ENCODE measurements at places on chromosomes 7 and 10. TPM values are rescaled to one million over a fixed set of nuclear protein-coding genes. Genes with fewer than 3 reads are reported as not detected.

GRCh38 chr7:25893436-25893835, 258.6 kb upstream of the NFE2L3 start:
- no peak for ATAC-seq

DNA sequence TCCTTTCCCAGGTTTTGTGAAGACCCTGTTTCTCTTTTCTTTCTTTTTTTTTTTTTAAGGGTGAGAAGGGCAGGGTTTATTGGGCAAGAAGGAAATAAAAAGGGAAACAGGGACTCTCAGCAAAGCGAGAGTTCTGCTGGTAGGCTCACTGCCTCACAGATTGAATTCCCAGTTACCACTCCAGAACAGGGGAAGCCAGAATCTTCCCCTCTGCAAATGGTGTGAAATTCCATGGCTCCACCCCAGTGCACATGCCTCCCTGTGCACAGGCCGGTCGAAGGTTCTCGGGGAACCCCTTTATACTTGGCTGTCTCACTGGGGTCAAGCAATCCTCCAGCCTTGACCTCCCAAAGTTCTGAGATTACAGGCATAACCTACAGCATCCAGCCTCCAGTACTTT, 10.5 kb upstream of the GUSB start:
- ATAC-seq = no peak

- ATAC-seq = no peak
These were observed 124.9 kb upstream of the TCERG1L start for GRCh38 chr10:131436458-131436857.

- no peak for ATAC-seq
These were observed 74.8 kb upstream of the GPR37 start for GRCh38 chr7:124840435-124840834.

GRCh38 chr7:27952456-27953285, 212.7 kb downstream of the TAX1BP1 start:
- no peak for ATAC-seq

- peak; percentile 66 for ATAC-seq
These were observed 45.7 kb downstream of the KIAA1549 start for GRCh38 chr7:138935465-138936011.

GRCh38 chr7:10346032-10346431, 627.6 kb upstream of the PHF14 start:
- ATAC-seq = no peak

DNA sequence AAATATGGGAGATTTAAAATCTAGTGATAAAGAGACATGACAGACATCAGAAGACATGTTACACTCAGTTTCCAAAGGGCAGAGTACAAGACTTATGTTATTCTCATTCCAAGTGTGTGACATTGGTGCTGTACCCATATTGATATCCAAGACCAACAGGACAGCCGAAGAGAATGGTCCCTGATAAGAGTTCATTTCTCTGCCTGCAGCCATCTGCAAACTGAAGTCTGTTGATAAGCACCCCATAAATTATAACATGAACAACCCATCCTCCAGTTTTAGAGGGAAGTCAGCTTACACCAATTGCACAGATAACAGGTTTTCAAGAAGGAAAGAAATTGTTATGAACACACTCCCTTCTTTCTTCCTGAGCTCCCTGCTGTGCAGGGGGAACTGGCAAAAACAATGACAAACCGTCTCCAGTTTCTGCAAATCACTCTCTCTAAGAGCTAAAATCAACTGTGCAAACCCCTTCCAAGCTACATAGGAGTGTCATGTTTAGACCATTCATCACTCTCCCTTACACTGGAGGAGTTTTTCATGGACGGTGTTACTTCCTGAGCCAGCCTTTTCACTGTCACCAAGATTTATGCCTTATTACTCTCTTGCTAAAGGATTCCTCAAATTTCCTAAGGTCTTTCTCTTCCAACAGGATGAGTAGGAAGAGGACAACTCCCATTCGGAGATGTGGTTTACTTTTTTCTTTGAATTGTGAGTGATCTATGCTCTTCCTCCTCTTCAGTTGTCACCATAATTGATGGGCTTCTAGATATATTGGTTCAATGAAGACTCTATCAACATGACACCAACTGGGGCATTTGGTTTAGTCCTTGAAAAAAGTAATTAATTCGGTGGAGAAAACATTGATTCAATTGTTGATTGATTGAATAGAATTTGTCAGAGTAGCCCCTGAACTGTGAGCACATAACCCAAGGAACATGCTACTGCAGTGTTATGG, 80.3 kb upstream of the FAM171A1 start:
- ATAC-seq = no peak

DNA sequence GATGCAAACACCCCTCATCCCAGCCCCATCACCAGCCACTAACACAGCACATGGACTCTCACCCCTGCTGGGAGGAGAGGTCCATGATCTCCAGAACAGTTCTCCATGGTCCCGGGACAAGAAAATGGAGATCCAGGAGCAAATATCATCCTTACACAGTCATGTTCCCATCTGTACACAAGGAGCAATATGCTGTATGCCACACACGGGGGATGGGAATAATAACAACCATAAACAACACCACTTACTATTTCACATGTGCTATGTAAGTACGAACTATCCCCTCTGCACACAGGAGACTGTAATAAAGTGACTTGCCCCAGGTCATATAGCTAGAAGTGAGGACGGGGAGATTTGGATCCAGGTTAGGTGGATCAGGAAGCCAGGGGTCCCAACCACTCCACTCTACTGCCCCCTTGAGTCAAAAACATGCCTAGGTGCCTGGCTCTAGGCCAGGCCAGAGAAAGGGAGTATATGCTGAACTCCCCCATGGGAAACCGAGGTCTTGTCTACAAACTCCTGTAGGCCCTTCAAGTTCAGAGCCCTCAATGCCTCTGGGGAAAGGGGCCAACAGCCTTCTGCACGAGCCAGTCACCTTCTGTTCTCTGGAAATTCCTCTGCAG, 34.1 kb downstream of the LRRC20 start:
- ATAC-seq = peak; percentile 57

- no peak for ATAC-seq
These were observed 30.6 kb downstream of the NET1 start for GRCh38 chr10:5442990-5443370.

- no peak for ATAC-seq
These were observed 124.5 kb downstream of the TRRAP start for GRCh38 chr7:99002827-99003212.

Gene PRPF18
- 12.3 TPM for total RNA-seq

- ATAC-seq = no peak
These were observed 252.8 kb downstream of the ELFN1 start for GRCh38 chr7:1922870-1923236.

DNA sequence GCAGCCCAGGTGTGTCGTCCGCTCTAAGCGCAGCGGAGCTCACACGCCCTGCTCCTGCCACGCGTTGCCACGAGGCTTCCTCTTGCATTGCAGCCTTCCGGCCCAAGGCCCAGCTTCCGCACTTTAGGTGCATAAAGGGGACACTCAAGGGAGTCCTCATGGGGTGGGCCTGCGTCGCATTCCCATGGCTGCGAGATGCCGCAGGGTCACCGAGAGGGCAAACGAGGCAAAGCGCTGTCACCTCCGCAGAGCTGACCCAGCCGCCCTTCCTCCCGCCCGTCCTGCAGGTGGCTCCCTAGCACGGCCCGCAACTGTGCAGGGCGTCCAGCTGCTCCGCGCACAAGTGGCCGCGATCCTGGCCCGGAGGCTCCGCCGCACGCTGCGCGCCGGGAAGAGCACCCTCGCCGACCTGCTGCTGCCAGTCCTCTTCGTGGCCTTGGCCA, 283.5 kb downstream of the ABCA13 start:
- ATAC-seq = no peak

GRCh38 chr10:98097616-98098015, 36.8 kb upstream of the R3HCC1L start:
- no peak for ATAC-seq

- ATAC-seq = no peak
These were observed 50.3 kb downstream of the SLIT1 start for GRCh38 chr10:97135464-97135863.

Gene OR6B1
- total RNA-seq = not detected

- no peak for ATAC-seq
These were observed 312.1 kb downstream of the LHFPL3 start for GRCh38 chr7:104640506-104640905.

GRCh38 chr10:6936931-6937330, 356.9 kb upstream of the PRKCQ start:
- no peak for ATAC-seq

GRCh38 chr7:116630932-116631671, 40.9 kb upstream of the MET start:
- ATAC-seq = peak; percentile 97

GRCh38 chr10:122290334-122290733, 19.2 kb downstream of the BTBD16 start:
- no peak for ATAC-seq

Gene MACROH2A2
- 18.8 TPM for total RNA-seq
